Fibroblast of skin of left biceps (primary cell): ENCODE measurements at places on chromosomes 4 and X.

DNA sequence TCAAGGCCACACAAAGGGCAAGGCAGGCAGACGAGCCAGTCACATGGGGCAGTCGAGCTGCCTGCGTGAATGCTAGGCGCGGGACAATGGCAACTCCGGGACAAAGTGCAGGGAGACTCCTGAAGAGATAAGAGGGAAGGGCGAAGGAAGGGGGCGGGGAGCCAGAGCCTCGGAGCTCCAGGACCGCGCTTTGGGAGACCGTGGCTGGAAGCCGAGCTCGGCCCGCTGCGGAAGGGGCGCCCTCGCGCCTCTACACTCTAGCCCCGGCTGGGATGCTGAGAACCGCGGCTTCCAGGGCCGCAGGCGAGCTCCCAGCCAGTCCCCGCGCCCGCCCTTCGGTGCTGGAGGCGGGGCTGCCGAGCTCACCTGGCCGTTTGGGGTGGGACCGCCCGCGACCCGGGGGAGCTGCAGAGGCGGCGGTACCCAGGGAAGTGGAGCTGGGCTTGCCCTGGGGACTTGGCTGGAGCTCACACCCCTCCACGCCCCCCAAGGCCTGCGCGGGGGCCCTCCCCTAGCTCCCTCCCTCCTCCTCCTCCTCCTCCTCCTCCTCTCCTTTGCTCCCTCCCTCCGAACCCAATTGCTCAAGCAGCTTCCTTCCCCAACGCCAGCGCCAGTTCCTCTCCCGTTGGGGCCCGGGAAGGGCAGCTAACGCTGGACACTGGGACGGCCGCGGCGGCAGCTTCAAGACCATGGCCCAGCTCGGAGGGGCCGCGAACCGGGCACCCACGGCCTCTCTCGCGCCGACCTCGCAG is at the start of gene SOWAHD:
SOWAHD (plus strand) TSS at position 610 of the 752 bp plus-strand sequence; CDS start at position 690, 80 bp downstream.
- no peak for DNase-seq

- DNase-seq, result no peak
These were observed 94.1 kb upstream of the PPP3CA start for GRCh38 chr4:101441446-101441845.

GRCh38 chrX:145865082-145865481 is 47.5 kb downstream of the SLITRK2 start:
- no peak for DNase-seq

- DNase-seq, result no peak
These were observed 2.0 kb downstream of the ADGRL3 start for GRCh38 chr4:61201961-61202637.

- no peak for DNase-seq
These were observed 34.1 kb downstream of the NAT8L start for GRCh38 chr4:2093265-2093664.

DNA sequence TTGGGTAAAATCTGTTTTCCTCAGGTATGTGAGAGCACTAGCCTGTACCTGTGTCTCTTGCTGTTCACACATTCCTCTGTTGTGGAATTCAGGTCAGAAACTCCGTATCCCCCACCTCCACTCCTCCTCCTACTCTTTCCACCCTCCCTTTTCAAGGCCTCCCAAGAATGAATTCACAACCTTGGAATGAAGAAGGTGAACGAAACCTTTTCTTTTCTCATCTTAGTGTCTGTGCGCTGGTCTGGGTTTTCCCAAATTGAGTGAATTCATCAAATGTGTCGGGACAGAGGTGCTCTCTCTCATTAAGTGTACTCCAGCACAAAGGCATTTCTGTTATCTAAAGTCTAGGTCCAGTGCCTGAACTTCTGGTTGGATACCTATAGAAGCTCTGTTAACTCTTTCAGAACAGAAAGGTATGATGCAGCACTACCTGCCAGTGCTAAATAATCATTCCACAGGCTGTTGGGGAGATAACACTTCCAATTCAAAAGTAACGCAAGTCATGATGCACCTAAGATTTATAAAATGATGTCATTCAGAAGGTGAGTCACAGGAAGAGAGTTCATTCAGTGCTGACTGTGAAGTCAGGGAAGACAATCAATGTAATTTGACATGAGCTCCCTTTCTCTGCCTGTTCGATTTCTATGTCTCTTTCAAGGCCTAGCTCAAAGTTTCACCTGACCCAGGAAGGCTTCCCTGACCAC is 41.9 kb downstream of the COL4A6 start:
- DNase-seq, result no peak

DNA sequence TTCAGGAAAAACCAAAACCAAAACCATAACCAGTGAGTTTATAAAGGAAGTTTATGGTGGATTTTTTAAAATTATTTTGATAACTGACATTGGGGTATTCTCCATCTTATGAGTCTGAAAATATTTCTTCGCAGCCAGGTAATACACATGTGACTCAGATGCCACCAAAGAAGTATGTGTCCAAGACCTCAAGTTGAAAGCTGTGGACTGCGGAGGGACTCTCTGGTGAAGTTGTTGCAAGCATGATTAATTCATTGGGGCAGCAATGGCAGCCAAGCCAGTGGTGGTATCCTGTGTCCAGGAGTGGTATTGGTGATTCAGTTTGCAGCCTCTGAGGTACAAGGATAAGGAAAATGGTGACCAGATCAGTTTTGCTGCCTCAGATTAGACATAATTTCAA is 14.0 kb upstream of the ADH5 start:
- no peak for DNase-seq

GRCh38 chr4:155526452-155527169 is 140.0 kb upstream of the GUCY1A1 start:
- DNase-seq, result no peak

- DNase-seq, result no peak
These were observed 47.5 kb downstream of the DCTD start for GRCh38 chr4:182869697-182870096.

- no peak for DNase-seq
These were observed 15.4 kb downstream of the CMC4 start for GRCh38 chrX:155055494-155055893.

DNA sequence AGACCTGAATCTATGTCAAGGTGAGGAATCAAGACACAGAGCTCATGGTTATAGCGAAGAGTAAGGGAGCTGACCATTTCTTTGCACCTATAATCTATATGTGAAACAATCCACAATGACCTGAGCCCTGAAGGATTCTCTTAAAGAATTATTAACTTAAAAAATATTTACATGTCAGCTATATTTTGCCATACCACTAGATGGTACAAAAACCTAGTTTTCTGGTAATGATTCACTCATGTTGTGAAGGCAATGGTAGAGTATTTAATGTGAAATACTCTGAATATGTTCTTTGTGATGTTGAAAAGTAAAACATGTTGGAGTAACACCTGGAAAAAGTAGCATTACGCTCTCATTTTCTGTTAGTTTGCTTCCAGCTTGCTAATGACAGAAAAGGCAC is 40.0 kb downstream of the VGLL1 start:
- no peak for DNase-seq

DNA sequence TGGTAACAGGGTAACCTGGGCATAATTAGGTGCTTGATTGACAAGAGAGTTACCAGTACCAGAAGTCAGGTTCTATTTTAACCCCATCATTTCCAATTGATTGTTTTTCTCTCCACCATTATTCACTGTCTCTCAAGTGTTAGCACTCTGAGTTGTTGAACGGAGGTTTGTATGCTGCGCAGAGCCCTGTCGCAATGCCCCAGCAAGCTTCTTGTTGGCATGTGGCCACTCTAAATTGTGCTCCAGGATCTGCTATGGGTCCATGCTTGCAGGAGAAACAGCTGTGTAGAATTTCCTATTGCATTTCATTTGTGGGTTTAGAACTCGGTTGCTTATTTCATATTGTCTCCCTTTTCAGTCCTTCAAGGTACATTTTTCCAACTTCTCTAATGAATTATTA is 98.2 kb downstream of the KLHL8 start:
- DNase-seq, result no peak

- DNase-seq, result no peak
These were observed 17.4 kb downstream of the ATP5ME start for GRCh38 chr4:656436-657337.

- DNase-seq, result no peak
These were observed 251.1 kb downstream of the DCLK2 start for GRCh38 chr4:150329373-150329772.

- no peak for DNase-seq
These were observed 29.4 kb downstream of the DTHD1 start for GRCh38 chr4:36310793-36311192.
